Ovary (tissue), 10 donors: ENCODE measurements at places on chromosomes 7 and 10.

GRCh38 chr7:32524631-32525030 is 29.3 kb downstream of the AVL9 start:
- H3K36me3 ChIP-seq: no peaks in the 10 kb centered on the region
- no peaks in the 10 kb centered on the region for H3K4me1 ChIP-seq
- no peaks in the 10 kb centered on the region for H3K27me3 ChIP-seq
- no peak for DNase-seq
- no peak overlapping the region for H3K27ac ChIP-seq

DNA sequence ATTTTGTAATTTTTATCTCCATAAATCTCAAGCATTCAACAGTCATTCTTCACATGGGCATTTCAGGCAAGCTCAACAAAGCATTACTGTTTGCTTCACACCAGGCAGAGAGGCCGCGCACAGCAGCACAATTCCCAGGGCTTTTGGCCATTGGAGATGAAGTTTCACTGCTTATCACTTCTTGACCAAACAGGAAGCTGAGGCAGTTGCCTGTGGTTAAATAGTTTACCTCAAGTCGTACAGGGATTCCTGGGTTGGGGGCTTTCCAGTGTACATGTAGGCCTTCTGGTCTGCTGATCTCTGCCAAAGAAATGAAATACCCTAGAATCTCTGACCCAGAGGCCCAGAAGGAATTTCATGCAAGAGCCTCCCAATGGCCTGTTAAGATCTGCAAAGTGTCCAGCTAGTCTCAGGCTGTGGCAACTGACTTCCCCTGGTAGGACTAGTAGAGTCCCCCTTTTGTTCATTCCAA is 11.2 kb upstream of the PRDX3 start:
- no peaks in the 10 kb centered on the region for H3K36me3 ChIP-seq
- DNase-seq: no peak
- H3K27me3 ChIP-seq: no peaks in the 10 kb centered on the region
- no peak overlapping the region for H3K27ac ChIP-seq

DNA sequence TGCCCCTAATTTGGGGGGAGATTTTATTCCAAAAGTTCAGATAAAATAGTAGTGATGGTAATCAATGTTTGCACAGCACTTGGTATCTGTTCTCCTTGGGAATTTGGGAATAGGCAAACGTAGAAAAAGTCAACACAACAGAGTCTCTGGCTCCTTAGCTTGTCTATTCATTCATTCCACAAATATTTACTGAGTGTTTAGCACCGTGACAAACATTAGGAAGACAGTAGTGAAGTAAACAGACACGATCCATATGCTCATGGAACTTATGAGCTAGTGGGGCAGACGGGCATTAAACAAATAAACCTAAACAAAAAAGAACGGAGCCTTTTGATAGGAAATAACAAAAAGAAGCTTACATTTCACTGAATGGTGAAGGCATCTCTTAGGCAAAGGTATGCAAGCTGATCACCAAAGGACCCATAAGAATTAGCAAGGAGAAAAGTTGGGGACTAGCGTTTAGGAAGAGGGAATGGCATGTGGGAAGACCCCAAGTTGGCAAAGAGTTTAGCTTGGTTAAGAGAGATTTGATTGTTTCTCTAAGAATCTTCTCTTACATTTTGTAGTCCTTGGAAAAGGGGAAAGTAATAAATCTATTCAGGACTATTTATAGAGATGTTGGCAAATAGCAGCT is 243.9 kb upstream of the NPY start:
- H3K36me3 ChIP-seq: no peaks in the 10 kb centered on the region
- no peak for DNase-seq
- no peak overlapping the region for H3K27ac ChIP-seq

DNA sequence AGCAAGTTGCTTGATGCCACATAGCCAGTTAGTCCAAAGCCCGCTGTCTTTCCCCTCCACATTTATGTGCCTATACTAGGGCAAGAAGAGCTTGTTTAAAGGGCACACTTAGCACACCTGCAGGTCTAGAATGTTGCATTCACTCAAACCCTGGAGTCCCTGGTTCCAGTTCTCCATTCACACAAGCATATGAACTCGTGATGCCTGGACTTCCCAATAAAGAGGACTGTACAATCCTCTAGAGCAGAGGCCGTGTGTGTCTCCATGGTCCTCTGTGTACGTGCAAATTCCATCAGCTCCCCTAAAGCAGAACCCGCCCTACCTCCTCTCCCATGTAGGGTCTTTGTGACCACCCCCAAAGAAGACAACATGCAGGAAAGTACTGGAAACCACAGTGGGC is 3.0 kb upstream of the SH3PXD2A start:
- H3K4me1 ChIP-seq: peaks cover 6% of the 10 kb centered on the region
- H3K27ac ChIP-seq: no peak overlapping the region
- H3K36me3 ChIP-seq: no peaks in the 10 kb centered on the region

DNA sequence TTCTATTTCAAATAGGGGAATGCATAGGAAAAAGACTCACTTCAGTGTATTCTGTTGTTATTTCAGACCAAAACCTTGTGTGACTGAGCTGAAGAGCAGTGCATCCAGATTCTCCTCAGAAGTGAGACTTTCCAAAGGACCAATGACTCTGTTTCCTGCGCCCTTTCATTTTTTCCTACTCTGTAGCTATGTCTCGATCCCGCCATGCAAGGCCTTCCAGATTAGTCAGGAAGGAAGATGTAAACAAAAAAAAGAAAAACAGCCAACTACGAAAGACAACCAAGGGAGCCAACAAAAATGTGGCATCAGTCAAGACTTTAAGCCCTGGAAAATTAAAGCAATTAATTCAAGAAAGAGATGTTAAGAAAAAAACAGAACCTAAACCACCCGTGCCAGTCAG is 12.0 kb downstream of the TET1 start:
- H3K27me3 ChIP-seq: no peaks in the 10 kb centered on the region
- H3K4me3 ChIP-seq: no peak overlapping the region
- no peaks in the 10 kb centered on the region for H3K36me3 ChIP-seq
- no peak overlapping the region for H3K27ac ChIP-seq
- peaks cover 3% of the 10 kb centered on the region for H3K4me1 ChIP-seq

DNA sequence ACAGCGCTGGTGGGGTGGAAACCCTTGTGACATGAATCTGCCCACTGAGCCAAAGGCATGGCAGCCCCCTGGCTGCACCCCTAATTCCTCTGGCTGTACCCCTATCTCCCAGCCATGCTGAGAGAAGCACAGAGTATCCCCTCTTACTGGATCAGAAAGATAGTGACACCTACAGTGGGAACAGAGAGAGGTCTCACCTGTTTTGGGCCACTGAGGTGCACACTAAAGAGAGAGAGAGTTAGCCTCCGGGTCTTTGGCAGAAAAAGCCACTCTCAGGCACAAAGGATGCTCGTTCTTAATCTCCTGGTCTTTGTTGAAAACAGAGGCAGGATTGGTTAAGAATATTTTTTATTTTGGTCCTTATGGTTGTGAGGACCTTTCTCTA is 11.3 kb downstream of the TSPAN14 start:
- H3K27me3 ChIP-seq: no peaks in the 10 kb centered on the region
- DNase-seq: no peak
- no peaks in the 10 kb centered on the region for H3K36me3 ChIP-seq
- H3K4me3 ChIP-seq: no peak overlapping the region
- peak overlapping the region; percentile 82 for H3K27ac ChIP-seq

- no peak overlapping the region for H3K27ac ChIP-seq
- no peaks in the 10 kb centered on the region for H3K36me3 ChIP-seq
- H3K4me3 ChIP-seq: no peak overlapping the region
- H3K27me3 ChIP-seq: no peaks in the 10 kb centered on the region
Observed at GRCh38 chr7:149670288-149670687, 103.1 kb downstream of the ZNF467 start.
